ENCODE measurements at places on chromosomes 2 and 18. TPM values are rescaled to one million over a fixed set of nuclear protein-coding genes. Genes with fewer than 3 reads are reported as not detected.

DNA sequence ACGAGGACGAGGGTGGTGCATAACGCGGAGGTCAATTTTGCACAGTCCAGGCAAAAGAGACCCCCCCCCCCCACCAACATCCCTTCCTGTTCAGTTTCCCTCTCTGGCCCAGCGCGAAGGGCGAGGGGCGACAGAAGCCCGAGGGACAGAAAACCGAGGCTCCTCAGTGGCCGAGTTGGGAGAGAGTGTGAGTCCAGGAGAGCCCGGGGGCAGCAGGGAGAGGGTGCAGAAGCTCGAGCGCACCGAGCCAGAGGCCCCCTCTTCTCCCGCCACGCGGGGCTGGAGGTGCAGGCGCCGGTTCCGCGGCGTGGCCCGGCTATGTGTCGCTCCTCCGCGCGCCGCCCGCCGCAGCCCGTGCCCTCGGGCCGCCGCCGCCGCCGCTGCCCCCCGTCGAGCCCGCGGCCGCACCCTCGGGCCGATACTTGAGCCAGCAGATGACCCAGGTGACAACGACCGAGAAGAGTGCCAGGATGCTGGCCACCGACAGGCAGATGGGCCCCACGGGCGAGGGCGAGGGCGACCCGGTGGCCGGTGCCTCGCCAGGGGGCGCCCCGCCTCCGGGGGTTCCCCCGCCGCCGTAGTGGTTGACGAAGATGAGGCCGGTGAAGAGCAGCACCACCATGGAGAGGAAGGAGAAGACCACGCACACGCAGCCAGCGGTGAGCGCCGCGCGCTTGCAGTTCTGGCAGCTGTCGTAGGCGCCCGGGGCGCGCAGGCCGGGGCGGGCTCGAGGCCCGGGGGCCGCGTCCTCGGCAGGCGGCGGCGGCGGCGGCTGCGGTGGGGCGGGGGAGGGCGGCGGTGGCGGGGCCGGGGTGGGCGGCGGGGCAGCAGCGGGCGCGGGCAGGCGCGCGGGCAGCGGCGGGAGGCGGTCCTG, 20.2 kb upstream of the PAX3 start:
- peak; percentile 68 for DNase-seq

DNA sequence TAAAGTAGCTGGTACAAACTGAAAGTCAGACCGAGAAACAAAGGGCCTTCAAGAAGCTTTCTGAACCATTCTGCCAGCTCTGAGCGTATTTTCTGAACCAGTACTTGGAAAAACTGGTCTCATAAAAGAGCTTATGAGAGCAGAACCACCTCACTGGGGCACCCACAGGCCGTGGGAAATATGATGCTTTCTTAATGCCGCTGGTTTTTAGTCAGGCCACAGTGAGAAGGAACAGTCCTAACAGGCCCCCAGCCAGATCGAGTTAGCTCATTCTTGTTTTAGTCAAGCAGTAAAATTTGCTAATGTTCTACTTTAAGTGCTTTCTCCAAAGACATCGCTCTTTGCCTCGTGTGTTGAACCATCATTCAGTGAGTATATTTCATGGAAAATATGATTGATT, 12.7 kb upstream of the NOSTRIN start:
- no peak for DNase-seq

- peak; percentile 78 for DNase-seq
These were observed 73.0 kb upstream of the TMEM17 start for GRCh38 chr2:62578803-62579640.

DNA sequence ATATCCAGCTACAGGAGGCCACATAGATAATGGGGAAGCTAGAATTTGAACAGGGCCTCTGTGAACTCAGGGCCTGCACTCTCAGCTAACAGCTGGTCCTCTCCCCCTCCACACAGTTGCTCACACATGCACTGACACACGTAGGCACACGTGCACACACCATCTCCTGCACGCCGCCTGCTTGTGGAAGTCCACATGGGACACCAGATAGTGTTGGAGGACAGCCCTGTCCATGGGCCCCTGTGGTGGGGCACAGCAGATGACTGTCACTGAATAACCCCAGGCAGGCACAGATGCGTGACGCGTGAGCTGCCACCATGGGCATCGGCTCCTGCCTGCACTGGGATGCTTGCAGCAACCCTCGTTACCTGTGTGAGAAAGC, 52.9 kb downstream of the ADI1 start:
- DNase-seq: no peak

GRCh38 chr2:32711219-32711618, 83.4 kb downstream of the TTC27 start:
- DNase-seq: peak; percentile 56

GRCh38 chr2:152549423-152549822, 167.8 kb downstream of the PRPF40A start:
- peak; percentile 85 for DNase-seq

CPLX4 gene
- not detected for total RNA-seq

- DNase-seq: no peak
These were observed 286.0 kb upstream of the CCDC68 start for GRCh38 chr18:55245211-55245614.

- no peak for DNase-seq
These were observed 156.4 kb downstream of the NCKAP5 start for GRCh38 chr2:133411857-133412256.

SCN3A gene
- 0.36 TPM for total RNA-seq

GRCh38 chr18:67545681-67546080, 29.2 kb upstream of the DSEL start:
- DNase-seq: no peak

- peak; percentile 99 for DNase-seq
These were observed 114.1 kb downstream of the COL6A3 start for GRCh38 chr2:237299906-237300305.

PRR30 gene
- total RNA-seq: not detected

- DNase-seq: peak; percentile 78
These were observed 1.8 kb upstream of the TBR1 start for GRCh38 chr2:161414042-161415033.

DNA sequence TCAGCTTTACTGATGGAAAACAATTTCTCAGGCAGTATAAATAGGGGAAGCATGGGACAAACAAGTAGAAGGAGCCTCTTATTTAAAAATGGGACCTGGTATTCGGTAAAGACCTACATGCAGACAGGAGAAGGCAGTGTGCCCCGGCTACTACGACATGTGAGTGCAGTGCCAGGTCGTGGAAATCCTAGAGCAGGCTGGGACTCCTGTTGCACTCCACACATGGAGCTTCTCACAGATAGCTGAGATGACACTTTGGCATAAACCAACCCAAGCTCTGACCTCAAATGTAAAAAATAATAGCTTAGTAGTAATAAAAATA, 885 bp upstream of the DSEL start:
- DNase-seq: no peak

DNA sequence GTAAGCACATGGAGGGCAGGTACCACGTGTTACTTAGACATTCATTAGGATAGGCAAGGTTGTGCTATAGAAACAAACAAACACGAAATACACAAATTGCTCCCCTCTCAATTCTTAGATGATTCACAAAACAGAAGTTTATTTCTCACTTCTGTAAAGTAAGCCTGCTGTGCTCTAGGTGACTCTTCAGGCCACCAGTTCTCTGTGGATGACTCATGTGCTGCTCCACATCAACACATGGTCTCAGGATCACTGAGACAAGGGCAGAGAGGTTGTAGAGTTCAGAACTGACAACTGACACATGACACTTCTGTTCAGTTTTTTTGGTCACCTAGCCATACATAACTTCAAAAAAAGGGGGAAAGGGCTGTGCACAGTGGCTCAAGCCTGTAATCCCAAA, 70.6 kb downstream of the DAW1 start:
- DNase-seq: peak; percentile 35

HK2 gene
- total RNA-seq: 13.0 TPM

- DNase-seq: no peak
These were observed 44.2 kb downstream of the RRM2 start for GRCh38 chr2:10166676-10167292.

SERPINB4 gene
- total RNA-seq: not detected

- no peak for DNase-seq
These were observed 8.5 kb downstream of the STAM2 start for GRCh38 chr2:152167065-152167464.

DNA sequence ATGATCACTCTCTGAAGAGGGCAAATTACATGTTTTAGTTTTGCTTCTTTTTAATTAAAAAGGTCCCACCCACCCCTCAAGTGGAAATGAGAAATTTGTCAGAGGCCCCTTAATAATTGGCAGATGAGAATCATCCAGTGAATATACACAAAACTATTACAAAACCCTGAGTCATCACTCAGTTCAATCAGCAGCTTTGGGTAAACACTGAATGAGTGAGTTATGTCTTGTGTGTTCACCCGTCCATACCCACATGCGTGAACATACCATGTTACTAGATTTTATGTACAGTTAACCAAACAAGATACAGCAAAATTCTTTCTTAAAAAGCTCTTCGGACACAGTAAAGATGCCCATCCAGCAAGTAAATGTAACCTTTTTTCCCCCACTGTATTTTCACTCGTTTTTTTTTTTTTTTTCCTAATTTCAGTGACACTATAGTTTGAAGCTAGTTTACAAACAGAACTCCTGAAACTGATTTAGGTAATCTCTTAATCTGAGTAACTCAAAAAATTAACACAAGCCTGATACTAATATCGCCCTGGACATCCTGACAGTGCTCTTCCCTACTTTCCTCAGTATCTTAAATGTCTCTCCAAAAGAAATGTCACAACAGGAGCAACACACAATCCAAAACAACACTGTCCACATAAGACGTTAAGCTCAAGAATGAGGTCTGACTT, 1.4 kb downstream of the PSME4 start:
- peak; percentile 73 for DNase-seq

GRCh38 chr18:8982416-8983183, 119.9 kb upstream of the NDUFV2 start:
- DNase-seq: peak; percentile 93

GRCh38 chr18:28269750-28270149, 92.8 kb upstream of the CDH2 start:
- DNase-seq: no peak

GRCh38 chr2:241571821-241572620, 13.5 kb downstream of the BOK start:
- DNase-seq: peak; percentile 36

VWA3B gene
- total RNA-seq: not detected

- no peak for DNase-seq
These were observed 43.4 kb upstream of the AP1S3 start for GRCh38 chr2:223880796-223881195.

- no peak for DNase-seq
These were observed 162.1 kb downstream of the KCNH7 start for GRCh38 chr2:162676515-162676914.

- no peak for DNase-seq
These were observed 38.5 kb downstream of the MTERF4 start for GRCh38 chr2:241063587-241063986.

- DNase-seq: peak; percentile 82
These were observed 216.5 kb upstream of the FN1 start for GRCh38 chr2:215652388-215652787.

GRCh38 chr18:79275992-79276391, 119.7 kb upstream of the NFATC1 start:
- peak; percentile 42 for DNase-seq

- DNase-seq: peak; percentile 87
These were observed 25.7 kb downstream of the MAP4K3 start for GRCh38 chr2:39411181-39411944.

DNA sequence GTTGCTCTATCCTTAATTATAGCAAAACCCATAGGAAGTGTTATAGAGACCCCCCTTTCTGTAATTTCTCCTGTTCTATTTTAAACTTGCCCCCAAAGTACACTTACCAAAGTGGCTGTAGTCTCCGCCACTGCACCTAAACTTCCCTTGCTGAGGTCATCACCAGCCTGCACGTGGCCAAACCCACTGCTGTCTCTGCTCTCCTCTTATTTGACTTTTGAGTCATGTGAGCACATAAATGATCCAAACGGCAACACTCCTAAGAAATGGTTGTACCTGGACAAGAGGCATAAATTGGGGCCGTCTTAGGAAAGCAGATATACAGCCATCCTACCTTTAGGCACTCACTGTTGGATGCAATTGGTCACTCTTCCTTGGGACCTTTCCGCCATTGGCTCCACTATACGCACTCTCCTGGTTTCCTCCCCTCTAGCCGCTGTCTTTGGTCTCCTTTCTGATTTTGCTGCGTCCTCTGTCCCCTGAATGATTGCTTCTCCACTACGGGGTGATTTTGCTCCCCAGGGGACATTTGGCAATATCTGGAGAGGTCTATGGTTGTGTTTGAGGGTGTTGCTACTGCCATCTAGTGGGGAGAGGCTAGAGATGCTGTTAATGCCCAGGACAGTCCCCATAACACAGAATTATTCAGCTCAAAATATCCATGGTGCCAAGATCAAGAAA, 19.2 kb upstream of the IL36G start:
- DNase-seq: peak; percentile 73

DNA sequence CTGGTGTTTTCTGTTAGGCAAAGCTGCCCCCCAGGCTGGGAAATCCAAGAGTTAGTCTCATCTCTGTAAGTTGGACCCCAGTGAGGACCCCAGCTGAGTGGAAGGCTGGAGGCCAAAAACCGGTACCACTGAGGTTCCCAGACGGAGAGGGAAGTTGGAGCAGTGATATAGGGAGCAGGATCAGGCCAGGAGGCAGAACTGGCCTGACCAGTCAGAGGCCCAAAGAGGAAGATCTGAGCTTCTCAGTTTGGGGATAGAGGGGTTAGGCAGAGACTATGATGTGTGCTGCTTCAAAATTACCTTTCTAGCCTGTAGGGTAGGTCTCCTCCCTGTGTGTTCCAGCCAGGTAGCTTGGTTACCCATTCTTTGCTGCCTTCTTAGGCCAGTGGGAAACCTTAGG, 4.6 kb upstream of the RNF181 start:
- DNase-seq: no peak

DNA sequence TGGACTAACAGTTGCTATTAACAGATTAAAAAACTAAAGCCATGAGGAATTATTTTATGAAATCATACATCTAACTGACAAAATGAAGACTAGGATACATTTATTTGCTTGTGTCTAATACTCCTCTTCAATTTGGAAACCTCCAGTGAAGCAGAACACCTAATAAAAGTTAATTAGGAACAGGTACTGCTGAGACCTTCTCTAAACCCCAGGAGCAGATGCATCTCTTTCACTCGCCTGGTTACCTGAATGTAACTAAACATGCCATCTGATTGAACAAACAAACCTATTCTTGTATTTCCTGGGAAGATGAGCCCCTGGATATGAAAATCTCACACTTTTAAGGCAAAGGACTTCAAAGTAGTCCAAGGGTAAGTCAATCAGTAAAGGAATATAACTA, 898.2 kb downstream of the NRXN1 start:
- DNase-seq: no peak

GRCh38 chr2:11140492-11140891, 14.8 kb upstream of the SLC66A3 start:
- DNase-seq: no peak

- DNase-seq: no peak
These were observed 33.7 kb downstream of the GFPT1 start for GRCh38 chr2:69353360-69353759.

DNA sequence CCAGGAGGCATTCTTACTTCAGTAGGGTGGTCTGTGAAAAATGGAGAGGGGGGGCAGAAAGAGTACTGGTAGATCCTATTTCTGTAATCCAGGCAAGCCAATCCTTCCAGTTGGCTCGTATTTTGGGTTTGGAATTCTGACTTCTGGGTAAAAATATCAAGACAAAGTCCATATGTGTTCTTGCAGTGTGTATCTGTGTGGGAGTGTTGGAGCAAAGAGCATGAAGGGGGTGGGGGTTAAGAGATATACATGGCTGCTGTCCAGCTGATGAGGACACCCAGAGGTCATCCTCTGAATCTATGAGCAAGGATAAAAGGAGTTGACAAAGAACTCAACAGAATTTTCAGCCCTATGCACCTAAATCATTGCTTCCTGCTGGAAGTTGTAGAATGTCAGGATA, 375.8 kb upstream of the PIK3C3 start:
- DNase-seq: no peak

All from RPMI7951 (cell line).